ENCODE measurements at places on chromosomes 4 and X.

DNA sequence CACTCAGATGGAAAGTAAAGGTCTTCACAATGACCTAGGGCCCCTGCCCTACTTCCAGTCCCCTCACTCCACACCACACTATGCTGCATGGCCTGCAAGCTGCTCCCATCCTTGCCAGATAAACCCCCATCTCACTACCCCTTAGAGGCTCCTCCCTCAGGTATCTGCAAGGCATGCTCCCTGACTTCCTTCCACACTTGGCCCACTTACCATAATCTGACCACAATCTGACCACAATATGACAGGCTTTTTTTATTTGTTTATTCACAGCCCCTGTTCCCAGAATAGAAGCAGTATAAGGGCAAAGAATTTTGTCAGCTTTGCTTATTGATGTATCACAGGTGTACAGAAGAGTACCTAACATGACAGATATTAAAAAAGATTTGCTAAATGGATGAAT is 124.7 kb downstream of the CAMK2D start:
- no peak for DNase-seq

- DNase-seq = no peak
These were observed 21.6 kb upstream of the RAI2 start for GRCh38 chrX:17882680-17883079.

DNA sequence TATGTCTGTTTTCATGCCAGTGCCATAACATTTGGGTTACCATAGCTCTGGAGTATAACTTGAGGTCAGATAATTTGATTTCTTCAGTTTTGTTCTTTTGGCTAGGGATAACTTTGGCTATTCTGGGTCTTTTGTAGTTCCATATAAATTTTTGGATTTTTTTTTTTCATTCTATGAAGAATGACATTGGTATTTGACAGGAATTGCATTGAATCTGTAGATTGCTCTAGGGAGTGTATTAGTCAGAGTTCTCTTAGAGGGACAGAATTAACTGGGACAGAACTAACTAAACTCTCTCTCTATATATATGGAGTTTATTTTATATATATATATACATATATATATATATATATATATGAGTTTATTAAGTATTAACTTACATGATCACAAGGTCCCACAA is 32.2 kb upstream of the SLIT2 start:
- no peak for DNase-seq

GRCh38 chr4:184644553-184645307 is 4.5 kb downstream of the CASP3 start:
- DNase-seq = no peak
